ENCODE measurements at places on chromosomes 3 and 15.

DNA sequence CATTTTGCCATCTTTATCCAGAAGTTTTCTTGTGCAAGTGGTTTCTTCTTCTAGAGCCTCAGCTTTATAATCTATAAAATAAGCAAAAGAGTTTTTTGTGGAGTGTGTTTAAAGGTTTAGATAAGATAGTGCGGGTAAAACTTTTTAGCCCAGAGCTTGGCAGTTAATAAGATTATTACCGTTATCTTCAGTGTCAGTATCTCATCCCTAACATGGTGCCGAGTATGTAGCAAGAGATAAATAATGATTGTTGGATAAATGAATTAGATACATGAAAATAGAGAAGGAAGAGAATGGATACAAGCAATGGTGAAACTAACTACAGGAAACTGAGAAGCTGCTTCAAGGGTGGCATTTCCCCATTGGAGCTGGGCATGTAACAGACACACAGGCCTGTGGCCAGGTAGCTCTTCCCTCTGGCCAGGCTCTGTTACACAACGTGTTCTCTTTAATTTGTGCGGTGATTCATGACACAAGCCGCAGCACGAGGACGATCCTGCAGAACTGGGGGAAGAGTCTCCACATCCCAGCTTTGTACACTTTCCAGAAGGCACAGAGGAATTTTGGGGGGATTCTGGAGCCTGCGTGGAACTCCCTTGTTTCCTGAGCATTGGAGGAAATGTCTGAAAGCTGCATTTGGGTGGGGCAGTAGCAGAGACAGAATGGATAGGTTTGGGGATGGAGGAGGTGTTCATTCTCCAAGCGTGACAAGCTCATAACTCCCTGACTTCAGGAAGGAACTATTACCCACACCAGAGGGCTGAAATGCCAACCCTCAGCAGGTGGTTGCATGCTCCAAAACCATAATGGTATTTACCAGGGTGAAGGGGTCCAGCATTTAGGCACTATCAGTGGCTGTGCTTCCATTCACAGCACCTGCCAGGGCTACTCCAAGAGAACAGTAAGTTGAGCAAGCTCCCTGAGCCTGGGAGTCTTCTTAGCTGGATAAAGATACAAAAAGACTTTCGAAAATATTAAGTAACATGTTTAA lies 14.2 kb upstream of the ST6GAL1 start:
- no peak for DNase-seq

DNA sequence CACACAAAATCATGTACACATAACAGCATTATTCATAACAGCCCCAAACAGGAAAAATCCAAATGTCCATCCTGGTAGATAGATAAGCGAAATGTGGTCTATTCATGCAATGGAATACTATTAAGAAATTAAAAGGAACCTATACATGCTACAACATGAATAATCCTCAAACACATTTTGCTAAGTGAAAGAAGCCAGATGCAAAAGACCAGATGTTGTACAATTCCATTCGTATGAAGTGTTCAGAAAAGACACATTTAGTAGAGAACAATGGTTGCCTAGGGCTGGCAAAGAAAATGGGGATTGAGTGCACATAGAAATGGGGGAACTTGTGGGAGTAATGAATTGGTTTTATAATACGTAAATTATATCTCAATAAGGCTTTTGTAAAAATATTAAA lies 182.3 kb downstream of the EBLN2 start:
- DNase-seq, result no peak

GRCh38 chr3:195062866-195063540 lies 208.0 kb downstream of the XXYLT1 start:
- DNase-seq, result no peak

- peak; percentile 37 for DNase-seq
Measured at GRCh38 chr3:51501833-51502561, 2.2 kb upstream of the DCAF1 start.

GRCh38 chr15:40097968-40098476 lies 10.7 kb downstream of the BMF start:
- DNase-seq, result no peak

DNA sequence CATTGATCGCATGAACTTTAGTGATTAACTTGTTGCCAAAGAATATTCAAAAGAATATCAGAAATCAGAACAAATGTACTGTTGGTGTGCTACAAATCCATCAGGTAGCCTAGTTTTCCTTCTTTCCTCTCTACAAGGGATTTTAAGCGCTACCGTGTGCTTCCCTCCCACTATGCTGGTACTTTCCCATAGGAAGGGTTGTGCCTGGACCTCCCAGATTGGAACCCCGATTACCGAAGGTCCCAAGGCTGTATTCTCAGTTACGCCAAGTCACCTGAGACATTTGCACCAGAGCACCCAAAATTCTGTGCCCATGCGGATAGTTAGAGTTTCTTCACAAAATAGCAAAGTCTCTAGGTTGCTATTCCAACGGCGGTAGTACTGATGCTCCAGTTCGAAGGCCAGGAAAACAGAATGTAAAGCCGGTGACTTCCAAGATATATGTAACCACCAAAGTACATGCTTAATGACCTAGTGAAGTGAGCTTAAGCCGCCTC lies 23.4 kb upstream of the GATM start:
- no peak for DNase-seq

DNA sequence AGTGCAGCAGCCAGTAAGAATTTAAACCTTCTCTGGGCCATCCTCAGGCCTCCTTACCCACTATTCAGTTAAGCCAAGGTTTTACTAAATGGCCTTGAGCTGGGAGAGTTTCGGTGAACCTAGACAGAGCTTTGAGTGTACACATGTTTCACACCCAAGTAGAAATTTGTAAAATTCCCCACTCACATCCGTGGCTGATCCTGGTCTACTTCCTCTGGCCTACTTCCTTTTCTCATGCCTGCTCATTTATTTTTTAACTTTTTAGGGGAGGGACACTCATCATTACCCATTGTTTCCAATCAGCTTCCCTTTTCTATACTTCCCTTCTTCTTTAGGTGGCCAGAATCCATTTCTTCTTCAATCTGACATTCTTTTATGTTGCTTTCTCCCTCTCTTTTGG lies 7.6 kb downstream of the CX3CR1 start:
- DNase-seq, result no peak

DNA sequence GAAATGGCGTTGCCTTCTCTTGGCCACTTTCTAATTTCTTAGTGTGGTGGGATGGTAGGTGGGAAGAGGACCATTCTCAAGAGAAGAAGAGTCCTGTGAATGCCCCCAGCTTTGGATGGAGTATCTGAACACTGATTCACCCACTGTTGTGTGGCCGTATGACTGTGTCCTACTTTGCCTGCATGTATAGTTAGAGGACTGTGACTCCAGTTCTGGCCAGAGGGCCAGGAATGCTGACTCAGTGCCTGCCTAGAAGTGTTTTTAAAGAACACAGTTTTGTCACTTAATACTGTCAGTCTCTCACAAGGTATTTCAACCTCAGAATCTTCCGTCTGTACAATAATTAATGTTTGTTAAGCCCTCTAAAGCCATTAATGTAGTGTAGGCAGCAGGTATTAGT lies 2.1 kb downstream of the SEC61A1 start:
- no peak for DNase-seq

- peak; percentile 17 for DNase-seq
Measured at GRCh38 chr3:24773798-24774197, 279.1 kb upstream of the THRB start.

GRCh38 chr3:35322070-35322469 lies 317.3 kb upstream of the ARPP21 start:
- DNase-seq, result peak; percentile 92

GRCh38 chr15:70770863-70771262 lies 7.5 kb upstream of the UACA start:
- DNase-seq, result no peak

- DNase-seq, result no peak
Measured at GRCh38 chr15:37767841-37768455, 166.5 kb upstream of the TMCO5A start.

Data from Caki2 (cell line).